HepG2 (cell line): ENCODE measurements at places on chromosomes 16 and 17. TPM values are rescaled to one million over a fixed set of nuclear protein-coding genes. Genes with fewer than 3 reads are reported as not detected.
A peak's percentile ranks its signal among the peaks of the same experiment; 100 is the strongest.

The ERN2 gene
- 0.42 and 2.2 TPM in 2 replicates for total RNA-seq

The HASPIN gene
- total RNA-seq: 7.8 and 8.1 TPM in 2 replicates

The ANTKMT gene
- total RNA-seq: 17.8 and 47.8 TPM in 2 replicates

The NPIPA7 gene
- total RNA-seq: 4.8 and 11.0 TPM in 2 replicates

The WIPI1 gene
- 27.1 and 29.4 TPM in 2 replicates for total RNA-seq

GRCh38 chr17:40480501-40481003 is 20.9 kb downstream of the TNS4 start:
- no peak overlapping the region for H3K4me3 ChIP-seq
- no peak overlapping the region for H3K27ac ChIP-seq
- H3K36me3 ChIP-seq: no peaks in the 10 kb centered on the region
- H3K27me3 ChIP-seq: no peaks in the 10 kb centered on the region
- peak; percentile 68 for DNase-seq
- peaks cover 52% of the 10 kb centered on the region for H3K4me1 ChIP-seq

DNA sequence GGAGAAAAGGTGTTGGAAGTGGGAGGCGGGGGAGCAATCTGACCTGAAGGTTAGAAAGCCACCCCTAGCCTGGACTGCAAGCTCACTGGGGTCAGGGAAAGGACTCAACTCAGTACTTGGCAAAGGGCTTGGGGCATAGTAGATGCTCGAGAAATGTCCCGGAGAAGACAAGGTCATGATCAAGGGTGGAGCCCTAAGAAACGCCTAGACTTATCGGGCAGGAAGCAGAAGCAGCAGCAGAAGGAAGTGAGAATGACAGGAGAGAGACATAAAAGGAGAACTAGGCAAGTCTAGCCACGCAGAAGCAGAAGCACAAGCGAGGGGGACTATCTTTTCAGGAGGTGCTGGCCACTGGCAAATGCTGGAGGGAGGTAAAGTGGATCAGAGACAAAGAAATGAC is 10.2 kb downstream of the COTL1 start:
- no peak for DNase-seq
- no peak overlapping the region for H3K27ac ChIP-seq
- H3K4me3 ChIP-seq: no peak overlapping the region
- no peaks in the 10 kb centered on the region for H3K36me3 ChIP-seq
- H3K4me1 ChIP-seq: peaks cover 19% of the 10 kb centered on the region
- H3K27me3 ChIP-seq: no peaks in the 10 kb centered on the region

GRCh38 chr16:30888856-30889499 is 4.9 kb downstream of the BCL7C start:
- no peaks in the 10 kb centered on the region for H3K27me3 ChIP-seq
- H3K36me3 ChIP-seq: peaks cover 14% of the 10 kb centered on the region
- H3K4me1 ChIP-seq: peaks cover 12% of the 10 kb centered on the region
- DNase-seq: no peak

GRCh38 chr16:19707569-19708295 is 10.3 kb downstream of the KNOP1 start:
- H3K27ac ChIP-seq: no peak overlapping the region
- H3K4me1 ChIP-seq: peaks cover 24% of the 10 kb centered on the region
- no peak for DNase-seq
- no peak overlapping the region for H3K4me3 ChIP-seq

DNA sequence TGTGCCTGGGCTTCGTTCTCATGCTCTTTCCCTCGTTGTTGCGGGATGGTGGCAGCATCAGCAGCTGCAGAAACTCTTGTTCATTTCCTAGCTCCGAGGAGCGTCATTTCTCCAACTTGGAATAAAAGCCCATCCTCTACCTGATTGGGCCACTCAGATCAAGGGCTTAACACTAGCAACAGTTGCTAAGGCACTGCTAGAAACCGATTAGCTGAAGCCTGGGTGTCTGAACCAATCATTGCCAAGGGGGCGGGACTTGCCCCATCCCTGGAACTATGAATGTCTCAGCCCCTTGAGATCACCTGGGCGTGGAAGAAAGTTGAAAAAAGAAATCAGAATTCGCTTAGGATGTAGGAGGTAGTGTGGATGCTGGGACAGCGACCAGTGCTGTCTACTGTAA is 145.3 kb downstream of the FOXL1 start:
- H3K4me3 ChIP-seq: no peak overlapping the region
- no peak for DNase-seq
- H3K27ac ChIP-seq: no peak overlapping the region
- H3K27me3 ChIP-seq: peaks cover 76% of the 10 kb centered on the region

DNA sequence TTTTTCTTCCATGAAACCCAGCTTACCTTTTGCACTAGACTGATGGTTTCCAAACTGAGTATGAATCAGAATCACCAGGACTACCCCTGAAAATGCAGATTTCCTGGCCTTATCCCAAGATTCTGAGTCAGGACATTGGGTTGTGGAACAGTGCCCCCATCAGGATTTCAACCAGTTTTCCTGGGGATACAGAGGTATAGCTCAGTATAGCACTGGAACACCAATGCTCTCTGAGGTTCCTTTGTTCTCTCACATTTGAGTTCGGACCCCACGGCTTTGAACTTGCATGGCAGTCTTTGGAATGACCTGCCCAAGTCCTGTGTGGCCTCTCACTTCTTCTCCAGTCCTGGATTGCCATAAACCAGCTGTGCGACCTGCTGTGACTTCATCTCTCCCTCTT is 12.8 kb upstream of the CCL8 start:
- H3K27ac ChIP-seq: no peak overlapping the region
- H3K4me1 ChIP-seq: no peaks in the 10 kb centered on the region
- no peaks in the 10 kb centered on the region for H3K27me3 ChIP-seq
- DNase-seq: no peak
- H3K4me3 ChIP-seq: no peak overlapping the region

- H3K27me3 ChIP-seq: no peaks in the 10 kb centered on the region
- no peak for DNase-seq
- H3K4me1 ChIP-seq: no peaks in the 10 kb centered on the region
Measured at GRCh38 chr17:1203967-1204291, 24.1 kb upstream of the ABR start.

DNA sequence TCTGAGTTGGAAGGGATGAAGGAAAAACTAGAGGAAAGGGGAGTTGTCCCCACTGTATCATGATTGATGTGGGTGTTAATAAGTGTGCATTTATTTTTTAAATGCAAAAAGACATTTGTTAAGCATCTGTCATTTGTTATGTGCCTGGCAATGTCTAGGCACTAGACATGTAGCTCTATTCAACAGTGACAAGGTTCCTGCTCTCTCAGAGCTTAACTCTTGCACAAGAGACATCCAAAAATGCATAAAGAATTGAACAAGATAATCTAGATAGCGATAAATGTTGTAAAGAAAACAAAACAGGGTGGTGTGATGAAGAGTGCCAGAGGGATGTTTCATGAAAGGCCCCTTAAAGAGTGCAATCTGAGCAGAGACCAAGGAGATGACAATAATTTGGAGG is 148.9 kb downstream of the TOX3 start:
- H3K27ac ChIP-seq: peak overlapping the region; percentile 66
- DNase-seq: peak; percentile 34
